Mesothelial cell of epicardium (in vitro differentiated cells): ENCODE measurements at places on chromosomes 5 and 9.
A peak's percentile ranks its signal among the peaks of the same experiment; 100 is the strongest.

GRCh38 chr5:73387601-73388305 is 60.8 kb downstream of the FOXD1 start:
- DNase-seq = no peak

DNA sequence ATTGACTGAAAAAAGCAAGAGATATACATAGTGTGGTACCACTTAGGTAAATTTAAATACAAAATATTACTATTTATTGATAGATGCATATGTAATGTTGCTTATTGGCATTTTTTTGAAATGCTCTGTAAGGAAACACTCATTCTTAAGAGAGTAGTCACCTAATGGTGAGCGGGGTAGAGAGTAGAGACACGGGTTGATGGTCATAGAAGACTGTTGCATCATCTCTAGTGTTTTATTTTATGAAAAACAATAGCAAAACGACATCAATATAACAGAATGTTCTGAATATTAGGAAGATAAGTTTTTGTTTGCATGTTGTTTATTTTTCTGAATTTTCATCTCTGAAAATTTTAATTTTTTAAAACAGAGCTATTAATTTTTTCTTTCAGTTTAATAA is 4.0 kb downstream of the SRP19 start:
- no peak for DNase-seq

DNA sequence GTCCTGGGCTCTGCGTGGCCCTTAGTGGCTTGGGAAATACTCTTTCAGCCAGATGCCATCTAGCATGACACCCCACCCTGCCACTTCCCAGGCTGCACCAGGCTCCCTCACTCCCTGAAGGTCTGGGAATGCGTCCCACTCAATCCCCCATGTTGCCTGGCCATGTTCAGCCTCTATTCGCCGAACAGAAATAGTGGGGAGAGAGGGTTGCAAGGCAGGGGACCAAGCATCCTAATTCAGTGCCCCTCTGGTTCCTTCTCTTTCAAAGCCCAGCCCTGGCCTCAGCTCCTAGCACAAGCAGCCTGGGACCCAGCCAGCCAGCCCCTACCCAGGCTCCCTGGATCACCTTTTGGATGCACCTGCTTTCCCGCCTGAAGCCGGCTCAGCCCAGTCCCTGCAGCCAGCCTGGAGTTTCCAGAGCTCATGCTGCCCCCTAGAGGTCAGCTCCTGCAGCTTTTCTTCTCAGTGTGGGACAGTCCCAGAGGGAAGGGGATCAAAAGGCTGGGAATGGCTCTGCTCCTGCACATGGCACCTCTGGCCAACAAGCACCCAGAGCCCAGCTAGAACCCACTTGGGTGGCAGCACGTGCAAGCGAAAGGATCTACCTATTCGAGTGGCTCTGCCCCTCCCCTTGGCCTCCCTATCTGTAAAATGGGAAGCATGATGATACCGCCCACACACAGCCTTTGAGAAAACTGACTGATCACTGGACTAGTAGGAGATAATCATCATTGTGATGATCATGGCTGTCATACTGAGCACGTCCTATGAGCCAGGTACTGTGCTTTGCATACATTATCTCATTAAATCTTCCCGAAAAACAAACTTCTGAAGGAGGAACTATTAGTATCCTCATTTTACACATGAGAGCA is 48.7 kb upstream of the C5orf58 start:
- DNase-seq = peak; percentile 75

DNA sequence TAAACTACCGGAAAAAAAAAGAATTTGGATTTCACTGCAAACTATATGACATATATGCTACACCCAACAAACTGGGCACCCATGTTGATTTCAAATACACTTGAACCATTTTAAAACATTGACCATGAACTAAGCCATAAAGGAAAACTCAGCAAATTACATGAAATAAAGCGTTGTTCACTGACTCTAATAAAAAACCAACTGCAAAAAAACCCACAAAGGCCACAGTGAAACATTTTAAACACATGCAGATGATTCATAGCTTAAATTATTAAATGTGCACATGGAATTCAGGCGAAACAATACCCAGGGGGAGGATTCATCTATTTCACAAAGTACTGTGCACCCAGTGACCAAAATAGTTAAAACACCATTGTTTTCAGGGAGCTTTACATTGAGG is 33.3 kb downstream of the MTRR start:
- no peak for DNase-seq

- DNase-seq = no peak
Measured at GRCh38 chr5:35863159-35863558, 6.5 kb downstream of the IL7R start.

DNA sequence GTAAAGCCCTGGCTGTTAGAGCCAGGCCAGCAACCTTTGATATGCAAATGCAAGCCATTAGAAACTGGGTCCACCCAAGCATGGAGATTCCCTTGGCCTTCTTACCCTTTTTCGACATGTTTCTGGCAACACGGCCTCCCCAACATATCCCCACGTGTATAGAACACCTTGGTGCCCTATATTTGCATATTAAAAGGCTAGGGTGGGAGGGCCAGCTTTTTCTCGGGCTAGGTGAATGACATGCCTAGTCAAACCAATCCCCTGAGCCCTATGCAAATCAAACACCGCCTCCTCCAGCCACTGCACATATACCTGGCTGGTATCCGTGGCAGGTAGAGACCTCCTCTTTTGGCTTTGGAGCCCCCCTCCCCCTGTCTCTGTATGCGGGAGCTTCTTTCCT is 55.6 kb upstream of the ZFR start:
- DNase-seq = no peak

GRCh38 chr5:34452170-34452828 is 203.8 kb upstream of the RAI14 start:
- no peak for DNase-seq

- no peak for DNase-seq
Measured at GRCh38 chr5:61386045-61386800, 54.2 kb downstream of the ZSWIM6 start.
